A673 (cell line): ENCODE measurements at places on chromosomes 2 and 18. TPM values are rescaled to one million over a fixed set of nuclear protein-coding genes. Genes with fewer than 3 reads are reported as not detected.

- no peaks in the 10 kb centered on the region for H3K4me1 ChIP-seq
- H3K4me3 ChIP-seq = no peak overlapping the region
- DNase-seq = peak; percentile 20
- no peak overlapping the region for H3K27ac ChIP-seq
- H3K36me3 ChIP-seq = no peaks in the 10 kb centered on the region
These were observed 95.9 kb upstream of the MBOAT2 start for GRCh38 chr2:9099341-9099751.

GRCh38 chr2:44596537-44597320 is 235.0 kb downstream of the CAMKMT start:
- H3K36me3 ChIP-seq = no peaks in the 10 kb centered on the region
- no peaks in the 10 kb centered on the region for H3K27me3 ChIP-seq
- no peak overlapping the region for H3K27ac ChIP-seq
- DNase-seq = peak; percentile 7
- H3K4me1 ChIP-seq = no peaks in the 10 kb centered on the region

DNA sequence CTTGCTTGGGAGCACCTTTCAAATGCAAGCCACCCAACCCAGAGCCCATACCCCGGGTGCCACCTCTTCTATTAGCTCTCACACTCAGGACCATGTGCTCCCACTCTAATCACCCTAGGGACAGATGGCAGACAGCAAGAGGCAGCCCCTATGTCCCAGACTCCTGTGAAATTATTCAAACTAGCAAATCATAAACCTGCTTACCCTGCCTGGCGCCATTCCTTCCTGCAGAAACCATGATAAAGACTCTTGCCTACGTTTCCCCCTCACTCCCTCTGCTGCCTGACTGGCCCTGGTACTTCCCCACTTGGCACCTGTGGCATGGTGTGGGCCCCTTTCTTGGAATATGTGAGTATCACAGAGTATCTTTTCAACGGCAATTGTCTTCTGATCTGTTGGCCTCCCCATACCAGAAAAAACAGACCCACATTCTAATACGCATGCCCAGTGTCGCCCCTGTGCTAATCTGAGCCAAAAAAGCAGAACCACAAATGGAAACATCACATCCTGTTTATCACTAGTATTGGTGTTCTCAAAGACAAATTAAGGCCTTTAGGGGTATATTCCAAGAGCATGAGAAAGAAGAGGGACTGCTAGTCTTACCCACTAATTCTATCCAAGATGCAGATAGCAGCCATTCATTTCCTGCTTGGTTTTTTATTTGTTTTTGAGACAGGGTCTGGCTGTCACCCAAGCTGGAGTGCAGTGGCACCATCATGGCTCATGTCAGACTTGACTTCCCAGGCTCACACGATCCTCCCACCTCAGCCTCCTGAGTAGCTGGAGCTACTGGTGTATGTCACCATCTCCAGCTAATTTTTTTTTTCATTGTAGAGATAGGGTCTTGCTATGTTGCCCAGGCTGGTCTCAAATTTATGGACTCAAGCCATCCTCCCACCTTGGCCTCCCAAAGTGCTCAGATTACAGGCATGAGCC is 44.1 kb upstream of the TTC39C start:
- no peaks in the 10 kb centered on the region for H3K27me3 ChIP-seq
- H3K4me3 ChIP-seq = no peak overlapping the region
- peaks cover 5% of the 10 kb centered on the region for H3K4me1 ChIP-seq
- no peaks in the 10 kb centered on the region for H3K36me3 ChIP-seq
- no peak for DNase-seq

DNA sequence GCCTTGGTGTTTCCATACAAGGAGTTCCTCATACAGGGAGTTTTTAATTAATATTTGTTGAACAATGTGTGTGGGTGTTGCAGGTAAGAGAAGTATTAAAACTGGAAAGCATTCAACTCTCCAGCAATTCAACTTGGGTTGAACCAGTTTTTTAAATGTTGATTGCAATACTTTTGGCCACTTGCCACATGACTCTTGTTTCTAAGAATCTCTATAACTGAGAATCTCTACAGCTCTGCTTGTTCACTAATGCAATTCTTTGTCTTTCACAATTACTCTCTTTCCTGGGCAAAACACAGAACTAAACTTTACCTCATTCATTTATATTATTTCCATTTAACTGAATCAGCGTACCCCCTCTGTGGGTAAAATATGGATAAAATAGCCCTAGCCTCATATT is 429.4 kb downstream of the ARHGAP15 start:
- no peak overlapping the region for H3K27ac ChIP-seq
- H3K4me3 ChIP-seq = no peak overlapping the region
- H3K27me3 ChIP-seq = no peaks in the 10 kb centered on the region
- H3K36me3 ChIP-seq = no peaks in the 10 kb centered on the region
- DNase-seq = no peak
- H3K4me1 ChIP-seq = no peaks in the 10 kb centered on the region

- H3K27me3 ChIP-seq = no peaks in the 10 kb centered on the region
- no peak for DNase-seq
- no peak overlapping the region for H3K4me3 ChIP-seq
- H3K36me3 ChIP-seq = no peaks in the 10 kb centered on the region
- no peak overlapping the region for H3K27ac ChIP-seq
- peaks cover 15% of the 10 kb centered on the region for H3K4me1 ChIP-seq
These were observed 362.5 kb downstream of the ERBB4 start for GRCh38 chr2:212176151-212176550.

- no peaks in the 10 kb centered on the region for H3K4me1 ChIP-seq
- H3K36me3 ChIP-seq = no peaks in the 10 kb centered on the region
- no peak overlapping the region for H3K4me3 ChIP-seq
- no peak for DNase-seq
- H3K27me3 ChIP-seq = no peaks in the 10 kb centered on the region
These were observed 84.3 kb downstream of the EFEMP1 start for GRCh38 chr2:55839182-55839819.

GRCh38 chr2:42939411-42940206 is 147.2 kb upstream of the HAAO start:
- no peaks in the 10 kb centered on the region for H3K4me1 ChIP-seq
- H3K27me3 ChIP-seq = no peaks in the 10 kb centered on the region
- no peak for DNase-seq

DNA sequence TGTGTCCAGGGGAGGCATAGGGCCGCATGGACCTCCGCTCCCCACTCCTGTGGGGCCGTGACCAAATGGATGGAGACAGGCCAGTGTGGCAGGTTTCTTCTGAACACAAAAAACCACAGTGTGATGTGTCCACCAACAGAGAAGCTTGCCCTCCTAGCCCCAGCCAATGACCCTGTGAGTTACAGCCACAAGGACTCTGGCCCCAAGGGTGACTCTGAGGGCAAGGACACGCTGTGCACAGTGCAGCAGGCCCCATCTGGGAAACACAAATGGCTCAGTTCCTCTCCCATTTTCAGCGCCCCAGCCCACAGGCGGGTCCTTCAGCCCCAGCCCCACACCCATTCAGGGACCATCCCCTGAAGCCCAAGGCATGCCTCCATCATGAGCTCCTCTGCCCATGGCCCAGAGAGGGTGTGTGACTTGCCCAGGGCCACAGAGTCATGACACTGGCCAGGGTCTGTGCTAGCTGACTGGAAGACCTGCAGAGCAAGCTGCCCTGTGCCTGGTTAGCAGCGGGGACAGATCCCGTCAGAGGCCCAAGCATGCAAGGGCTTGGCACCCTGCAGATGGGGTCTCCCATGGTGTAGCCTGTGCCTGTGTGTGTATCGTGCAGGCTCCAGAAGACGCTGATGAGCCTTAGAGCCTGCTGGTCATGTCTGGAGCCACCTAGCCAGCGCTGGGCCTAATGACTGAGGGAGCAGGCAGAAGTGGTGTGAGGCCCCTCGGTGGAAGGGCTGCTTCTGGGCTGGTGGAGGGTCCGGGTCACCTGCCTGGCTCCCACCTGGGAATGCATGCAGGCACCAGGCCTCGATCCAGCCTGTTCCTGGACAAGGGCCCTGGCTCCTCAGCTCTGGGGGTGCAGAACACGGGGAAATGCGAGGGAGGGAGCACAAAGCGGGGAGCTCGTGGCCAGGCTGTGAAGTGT is 47.7 kb downstream of the HS6ST1 start:
- H3K27ac ChIP-seq = no peak overlapping the region
- H3K4me3 ChIP-seq = no peak overlapping the region
- no peak for DNase-seq
- H3K4me1 ChIP-seq = no peaks in the 10 kb centered on the region

GRCh38 chr2:66602341-66602740 is 167.4 kb downstream of the MEIS1 start:
- H3K27ac ChIP-seq = no peak overlapping the region
- H3K36me3 ChIP-seq = no peaks in the 10 kb centered on the region
- H3K4me3 ChIP-seq = no peak overlapping the region
- H3K27me3 ChIP-seq = no peaks in the 10 kb centered on the region

DNA sequence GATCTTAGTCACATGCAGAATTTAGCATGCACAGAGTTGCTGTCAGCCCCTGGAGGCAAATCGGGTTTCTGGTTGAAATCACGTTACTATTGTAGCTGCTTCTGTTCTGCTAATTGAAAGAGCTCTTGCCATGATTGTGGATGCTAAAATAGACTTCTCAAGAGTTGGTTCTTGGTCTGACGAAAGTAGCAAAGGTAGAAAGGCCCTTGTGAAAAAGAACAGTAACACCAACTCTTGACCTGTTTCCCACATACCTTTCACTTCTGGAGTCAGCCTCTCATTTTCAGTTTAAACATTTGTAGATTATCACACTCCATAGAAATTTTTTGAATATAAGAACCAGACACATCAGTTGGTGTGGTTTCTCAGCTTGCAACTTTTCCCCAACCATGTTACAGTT is 110.0 kb upstream of the EPB41L3 start:
- H3K4me3 ChIP-seq = no peak overlapping the region
- DNase-seq = no peak
- no peaks in the 10 kb centered on the region for H3K36me3 ChIP-seq
- no peak overlapping the region for H3K27ac ChIP-seq
- no peaks in the 10 kb centered on the region for H3K4me1 ChIP-seq
- H3K27me3 ChIP-seq = no peaks in the 10 kb centered on the region

GRCh38 chr2:164840458-164840929 is 1.1 kb downstream of the COBLL1 start:
- H3K36me3 ChIP-seq = no peaks in the 10 kb centered on the region
- no peaks in the 10 kb centered on the region for H3K27me3 ChIP-seq
- peak overlapping the region; percentile 80 for H3K4me3 ChIP-seq
- H3K4me1 ChIP-seq = peaks cover 31% of the 10 kb centered on the region
- H3K27ac ChIP-seq = no peak overlapping the region

DNA sequence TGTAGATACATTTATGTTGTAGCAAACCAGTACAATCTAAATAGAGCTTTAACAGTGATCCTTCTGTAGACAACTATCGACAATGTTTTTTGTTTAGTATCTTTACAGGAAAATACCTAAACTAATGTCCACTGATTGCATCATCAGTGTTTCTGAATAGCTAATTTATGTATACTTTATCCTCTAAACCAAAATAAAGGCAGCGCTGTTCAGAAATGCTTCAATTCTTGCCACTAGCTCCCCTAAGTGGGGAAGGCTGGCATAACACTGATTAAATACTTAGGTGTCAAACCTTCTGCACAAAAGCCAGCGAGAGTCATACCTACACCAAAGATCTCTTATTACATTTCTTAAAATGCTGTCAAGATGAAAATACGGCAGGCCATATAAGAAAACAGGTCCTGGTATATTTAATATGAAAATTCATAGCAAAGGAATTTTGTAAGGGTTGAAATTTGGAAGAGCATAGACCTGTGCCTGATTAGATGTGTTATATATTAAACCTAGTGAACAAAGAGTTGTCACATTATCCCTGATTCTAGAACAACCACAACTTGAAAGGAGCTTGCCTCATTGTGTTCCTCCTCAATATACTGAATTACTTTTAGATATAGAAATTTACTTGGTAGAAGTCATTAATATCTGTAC is 1693.4 kb upstream of the SLC39A10 start:
- DNase-seq = peak; percentile 78
- H3K4me3 ChIP-seq = no peak overlapping the region
- H3K27ac ChIP-seq = no peak overlapping the region
- no peaks in the 10 kb centered on the region for H3K27me3 ChIP-seq
- peaks cover 4% of the 10 kb centered on the region for H3K4me1 ChIP-seq
- no peaks in the 10 kb centered on the region for H3K36me3 ChIP-seq

DNA sequence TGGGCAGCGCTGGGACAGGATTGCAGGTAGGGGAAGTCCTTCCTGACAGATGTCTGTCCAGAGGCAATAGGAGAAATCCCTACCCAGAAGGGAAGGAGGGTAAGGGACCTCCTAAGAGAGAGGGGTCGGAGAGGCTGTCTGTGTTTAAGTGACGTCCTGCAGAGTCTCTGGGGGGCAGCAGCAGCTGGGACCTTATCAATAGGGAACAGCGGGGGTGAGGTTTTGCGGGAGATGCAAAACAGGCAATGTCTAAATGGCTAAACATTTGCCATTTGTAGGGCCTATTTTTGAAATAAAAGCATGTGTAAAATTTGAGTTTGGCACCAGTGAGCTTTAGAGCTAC is 108.7 kb upstream of the HS6ST1 start:
- no peak for DNase-seq
- H3K27ac ChIP-seq = no peak overlapping the region
- no peaks in the 10 kb centered on the region for H3K27me3 ChIP-seq

GRCh38 chr2:239276851-239277250 is 124.0 kb downstream of the HDAC4 start:
- H3K4me3 ChIP-seq = no peak overlapping the region
- H3K27me3 ChIP-seq = no peaks in the 10 kb centered on the region
- peaks cover 32% of the 10 kb centered on the region for H3K4me1 ChIP-seq
- no peak overlapping the region for H3K27ac ChIP-seq

DNA sequence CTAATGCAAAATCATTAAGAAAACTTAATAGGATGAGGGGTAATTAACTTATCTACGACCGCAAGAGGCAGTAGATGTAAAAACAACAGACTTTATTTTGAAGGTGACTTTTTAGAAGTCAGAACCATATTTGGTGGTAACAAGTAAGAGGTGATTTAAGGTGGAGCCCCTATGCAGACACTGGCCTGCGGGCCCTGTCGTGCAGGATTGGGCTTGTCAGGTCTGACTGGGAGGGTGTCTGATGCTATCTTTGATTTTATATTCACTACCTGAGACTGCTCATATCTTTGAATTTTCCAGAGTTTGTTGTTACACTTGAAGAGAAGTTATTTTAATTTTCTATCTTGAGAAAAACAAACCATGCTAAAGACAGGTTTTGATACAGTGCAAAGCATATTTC is 29.1 kb upstream of the SCLY start:
- DNase-seq = no peak
- no peaks in the 10 kb centered on the region for H3K27me3 ChIP-seq
- H3K27ac ChIP-seq = no peak overlapping the region
- peaks cover 7% of the 10 kb centered on the region for H3K36me3 ChIP-seq

- no peak overlapping the region for H3K27ac ChIP-seq
- DNase-seq = peak; percentile 5
- H3K27me3 ChIP-seq = no peaks in the 10 kb centered on the region
- H3K36me3 ChIP-seq = no peaks in the 10 kb centered on the region
- H3K4me3 ChIP-seq = no peak overlapping the region
These were observed 24.8 kb downstream of the RAB27B start for GRCh38 chr18:54852780-54853675.

- H3K27ac ChIP-seq = no peak overlapping the region
- H3K4me3 ChIP-seq = no peak overlapping the region
- no peaks in the 10 kb centered on the region for H3K27me3 ChIP-seq
- DNase-seq = no peak
- H3K4me1 ChIP-seq = no peaks in the 10 kb centered on the region
These were observed 86.9 kb upstream of the FAM136A start for GRCh38 chr2:70388813-70389212.

- no peak overlapping the region for H3K27ac ChIP-seq
- H3K27me3 ChIP-seq = peaks cover 35% of the 10 kb centered on the region
- no peaks in the 10 kb centered on the region for H3K4me1 ChIP-seq
- no peak for DNase-seq
These were observed 4.8 kb upstream of the DSG2 start for GRCh38 chr18:31493171-31493570.

Gene ANKRD53
- total RNA-seq = 0.50 and 0.64 TPM in 2 replicates

Gene SIGLEC15
- total RNA-seq = 0.85 and 0.92 TPM in 2 replicates

Gene EGR4
- 1.9 and 2.0 TPM in 2 replicates for total RNA-seq

Gene POTEJ
- not detected in 2 replicates for total RNA-seq

Gene EPB41L3
- total RNA-seq = 0.20 and 0.86 TPM in 2 replicates

Gene SLC39A6
- total RNA-seq = 58.1 and 70.7 TPM in 2 replicates

Gene IGFBP5
- 5.4 and 7.1 TPM in 2 replicates for total RNA-seq
